ENCODE measurements at places on chromosomes 7 and 10.

- DNase-seq: no peak
Measured at GRCh38 chr7:88092676-88092999, 127.2 kb downstream of the SRI start.

DNA sequence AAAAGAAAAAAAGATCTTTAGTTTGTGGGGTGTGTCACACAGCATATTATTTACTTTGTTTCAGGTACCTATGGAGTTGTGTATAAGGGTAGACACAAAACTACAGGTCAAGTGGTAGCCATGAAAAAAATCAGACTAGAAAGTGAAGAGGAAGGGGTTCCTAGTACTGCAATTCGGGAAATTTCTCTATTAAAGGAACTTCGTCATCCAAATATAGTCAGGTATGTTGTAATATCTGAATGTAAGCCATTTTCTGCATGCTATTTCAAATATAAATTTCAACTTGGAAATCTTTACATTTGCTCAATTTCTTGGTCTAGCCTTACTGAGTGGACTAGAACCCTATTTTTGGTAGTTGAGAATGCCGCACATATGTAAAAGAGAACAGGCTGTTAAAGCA is 6.4 kb downstream of the CDK1 start:
- no peak for DNase-seq

DNA sequence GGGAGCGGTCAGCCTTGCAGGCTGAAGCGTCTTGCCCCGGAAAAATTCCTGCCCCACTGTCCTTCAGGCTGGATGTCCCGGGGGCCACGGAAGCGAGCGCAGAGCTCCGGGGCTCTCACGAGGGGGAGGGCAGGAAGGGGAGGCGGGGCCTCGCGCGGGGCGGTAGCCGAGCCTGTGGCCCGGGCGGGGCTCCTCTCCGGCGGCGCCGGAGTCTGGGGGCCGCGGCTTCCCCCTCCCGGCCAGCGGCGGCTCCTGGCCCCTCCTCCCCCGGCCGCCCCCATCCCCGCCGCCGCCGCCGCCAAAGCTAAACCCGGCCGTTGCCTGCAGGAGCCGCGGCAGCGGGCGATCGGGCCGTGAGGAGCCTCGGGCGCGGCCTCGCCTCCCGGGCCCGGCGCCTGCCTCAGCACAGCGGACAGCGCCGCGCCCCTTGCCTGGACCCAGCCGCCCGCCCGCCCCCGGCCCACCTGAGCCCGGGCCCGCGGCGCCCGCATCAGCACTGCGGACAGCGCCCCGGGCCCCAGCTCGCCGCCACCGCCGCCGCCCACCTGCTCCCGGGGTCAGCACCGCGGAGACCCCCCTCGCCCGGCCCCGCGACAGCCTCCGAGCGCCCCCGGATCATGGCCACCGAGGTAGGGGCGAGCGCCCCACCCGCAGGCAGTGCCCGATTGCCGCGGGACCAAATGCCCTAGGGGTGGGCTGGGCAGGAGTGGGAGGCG is at the start of gene GOLGA7B:
Gene GOLGA7B, plus strand, starts transcription at position 157 of the 716 bp plus-strand sequence. Its CDS starts 461 bp downstream, at position 618.
- DNase-seq: peak; percentile 88

DNA sequence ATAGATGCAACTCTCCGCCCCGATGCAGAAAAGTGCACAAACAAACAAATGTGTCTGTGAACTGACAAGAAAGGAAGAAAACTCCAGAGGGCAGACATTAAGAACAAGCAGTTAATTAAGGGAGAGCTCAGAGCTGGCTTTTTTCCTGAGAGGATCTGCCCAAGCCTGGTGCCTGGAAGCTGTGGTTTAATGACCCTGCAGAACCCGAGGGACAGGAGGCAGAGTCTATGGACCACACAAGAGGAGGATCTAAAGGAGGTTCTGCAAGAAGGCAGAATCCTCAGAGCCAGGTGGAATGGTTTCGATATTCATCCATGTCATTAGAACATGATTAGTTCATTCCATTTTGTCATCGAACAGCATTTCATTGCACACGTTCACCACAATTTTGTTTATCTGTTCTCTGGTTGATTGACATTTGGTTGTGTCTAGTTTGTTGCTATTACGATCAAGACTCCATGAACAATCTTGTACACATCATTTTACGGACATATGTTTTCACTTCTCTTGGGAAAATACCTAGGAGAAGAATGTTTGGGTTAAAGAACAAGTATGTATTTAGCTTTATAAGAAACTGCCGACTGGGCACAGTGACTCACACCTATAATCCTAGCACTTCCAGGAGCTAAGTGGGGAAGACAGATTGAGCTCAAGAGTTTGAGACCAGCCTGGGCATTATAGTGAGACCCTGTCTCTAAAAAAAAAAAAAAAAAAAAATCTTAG is 560.2 kb downstream of the CALN1 start:
- DNase-seq: no peak

- no peak for DNase-seq
Measured at GRCh38 chr7:42025635-42026375, 211.2 kb downstream of the GLI3 start.

- DNase-seq: no peak
Measured at GRCh38 chr7:90982228-90982627, 282.0 kb upstream of the FZD1 start.

DNA sequence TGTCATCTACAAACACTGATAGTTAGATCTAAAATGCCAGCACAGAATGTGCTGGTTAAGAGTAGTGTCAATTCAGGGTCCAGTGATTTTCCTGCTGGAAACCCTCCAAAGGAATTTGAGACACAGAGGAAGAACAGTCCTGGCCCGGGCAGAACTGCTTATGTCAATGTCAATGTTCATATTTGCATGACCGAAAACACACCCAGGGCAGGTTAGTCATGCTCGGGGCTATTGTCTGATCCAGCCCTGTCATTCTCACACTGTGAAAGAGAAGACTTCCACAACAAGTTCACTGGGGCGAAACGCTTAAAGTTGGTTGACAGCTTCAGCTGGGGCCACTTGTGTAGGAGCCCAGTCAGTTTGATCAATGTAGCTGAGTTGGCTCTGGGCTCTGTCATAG is 139.3 kb downstream of the C1GALT1 start:
- DNase-seq: no peak

GRCh38 chr10:25966844-25967243 is 32.8 kb downstream of the MYO3A start:
- DNase-seq: no peak
